ENCODE measurements at places on chromosomes 2 and 18. TPM values are rescaled to one million over a fixed set of nuclear protein-coding genes. Genes with fewer than 3 reads are reported as not detected.
A peak's percentile ranks its signal among the peaks of the same experiment; 100 is the strongest.

Gene MAL
- polyA plus RNA-seq: not detected

Gene EFHD1
- polyA plus RNA-seq: not detected

Gene HJURP
- polyA plus RNA-seq: not detected

Gene KRCC1
- 35.8 TPM for polyA plus RNA-seq

Gene CARF
- 10.9 TPM for polyA plus RNA-seq

Gene CAPN14
- polyA plus RNA-seq: not detected

Gene CRYBA2
- polyA plus RNA-seq: not detected

Gene TMEM247
- not detected for polyA plus RNA-seq

Gene TTN
- polyA plus RNA-seq: 10.1 TPM

Gene ZNF396
- polyA plus RNA-seq: 0.90 TPM

Gene FOXI3
- not detected for polyA plus RNA-seq

Gene UNC80
- not detected for polyA plus RNA-seq

Gene PROM2
- polyA plus RNA-seq: not detected

- no peak overlapping the region for H3K4me3 ChIP-seq
- no peak overlapping the region for H3K27ac ChIP-seq
- peaks cover 12% of the 10 kb centered on the region for H3K27me3 ChIP-seq
- no peak for DNase-seq
Observed at GRCh38 chr2:221153226-221153625, 418.9 kb downstream of the EPHA4 start.

DNA sequence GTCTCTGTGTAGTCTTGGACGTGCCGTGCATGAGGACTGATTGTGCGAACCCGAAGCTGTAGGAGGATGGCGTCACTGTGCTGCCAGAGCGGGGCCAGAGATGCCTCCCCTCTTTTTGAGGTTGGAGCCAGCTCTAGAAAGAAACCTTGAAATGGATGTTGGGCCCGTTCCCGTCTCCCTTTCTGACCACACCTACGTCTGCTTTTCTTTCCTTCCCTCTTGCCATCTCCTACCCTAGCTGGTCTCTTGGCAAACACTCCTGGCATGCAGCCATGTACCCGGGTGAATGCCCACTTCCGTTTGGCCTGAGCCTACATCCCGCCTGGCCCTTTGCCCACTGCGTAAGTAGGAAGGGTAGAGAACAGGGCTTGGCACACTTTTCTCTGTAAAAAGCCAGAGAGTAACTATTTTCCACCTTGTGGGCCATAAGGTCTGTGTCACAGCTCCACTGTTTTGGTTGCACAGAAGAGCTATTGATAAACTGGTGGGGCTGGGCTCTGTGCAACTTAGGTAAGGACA, 37.4 kb downstream of the SH3BP4 start:
- peaks cover 4% of the 10 kb centered on the region for H3K27me3 ChIP-seq

DNA sequence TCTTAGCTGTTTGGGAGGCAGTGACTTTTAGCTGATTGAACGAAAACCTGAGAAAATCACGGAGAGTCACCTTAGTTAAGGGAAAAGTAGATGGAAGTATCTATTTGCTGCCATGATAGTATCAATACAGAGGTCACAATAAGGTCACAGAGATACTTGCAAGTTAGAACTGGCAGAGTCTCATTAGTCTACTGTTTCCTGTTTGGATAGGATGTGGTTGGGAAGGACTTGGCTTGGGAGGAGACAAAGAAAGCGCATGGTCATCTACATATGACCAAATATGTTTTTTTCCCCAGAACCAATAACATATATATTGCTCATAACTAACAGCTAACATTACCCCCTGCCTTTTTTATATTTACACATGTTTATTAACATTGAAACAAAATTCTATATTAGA, 78.4 kb upstream of the AQP4 start:
- H3K4me1 ChIP-seq: no peaks in the 10 kb centered on the region
- H3K4me3 ChIP-seq: no peak overlapping the region
- no peaks in the 10 kb centered on the region for H3K27me3 ChIP-seq
- DNase-seq: no peak
- no peaks in the 10 kb centered on the region for H3K36me3 ChIP-seq

DNA sequence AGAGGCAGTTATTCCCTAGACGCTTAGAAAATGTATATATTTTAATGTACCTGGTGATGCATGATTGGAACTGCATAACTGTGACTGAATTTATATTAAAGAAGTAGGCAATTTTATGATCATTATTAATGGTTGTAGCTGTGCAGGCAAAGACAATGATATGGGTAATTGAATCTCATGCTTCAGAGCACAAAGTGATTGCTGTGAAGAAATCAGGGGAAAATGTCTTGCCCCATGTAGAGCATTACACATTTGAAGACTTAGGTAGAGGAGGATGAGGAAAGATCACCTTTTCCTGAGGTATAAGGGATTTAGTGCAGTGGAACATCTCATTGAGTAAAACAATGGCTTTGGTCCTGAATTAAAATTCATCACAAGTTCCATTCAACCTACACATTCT, 246.8 kb upstream of the DCC start:
- H3K36me3 ChIP-seq: no peaks in the 10 kb centered on the region
- DNase-seq: no peak
- no peaks in the 10 kb centered on the region for H3K27me3 ChIP-seq

DNA sequence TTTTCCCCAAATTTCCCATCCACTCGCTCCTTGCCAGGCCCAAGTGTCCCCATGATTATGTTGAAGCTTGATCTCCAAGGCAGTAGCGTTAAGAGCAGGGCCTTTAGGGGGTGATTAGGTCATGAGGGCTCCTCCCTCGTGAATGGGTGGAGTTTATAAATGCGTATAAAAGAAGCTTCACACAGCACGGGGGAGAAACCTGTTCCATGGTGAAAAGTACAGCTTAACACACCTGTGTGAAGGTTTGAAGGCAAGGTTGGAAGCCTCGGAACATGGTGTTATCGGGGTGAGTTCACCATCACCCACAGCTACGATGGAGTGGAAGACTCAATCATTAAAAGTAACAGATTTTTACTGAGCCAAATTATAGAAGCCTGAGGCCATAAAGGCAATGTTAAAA, 137.4 kb upstream of the ALKAL2 start:
- H3K4me3 ChIP-seq: no peak overlapping the region
- H3K4me1 ChIP-seq: peaks cover 25% of the 10 kb centered on the region
- H3K36me3 ChIP-seq: no peaks in the 10 kb centered on the region
- DNase-seq: no peak
- H3K27ac ChIP-seq: no peak overlapping the region
- no peaks in the 10 kb centered on the region for H3K27me3 ChIP-seq

DNA sequence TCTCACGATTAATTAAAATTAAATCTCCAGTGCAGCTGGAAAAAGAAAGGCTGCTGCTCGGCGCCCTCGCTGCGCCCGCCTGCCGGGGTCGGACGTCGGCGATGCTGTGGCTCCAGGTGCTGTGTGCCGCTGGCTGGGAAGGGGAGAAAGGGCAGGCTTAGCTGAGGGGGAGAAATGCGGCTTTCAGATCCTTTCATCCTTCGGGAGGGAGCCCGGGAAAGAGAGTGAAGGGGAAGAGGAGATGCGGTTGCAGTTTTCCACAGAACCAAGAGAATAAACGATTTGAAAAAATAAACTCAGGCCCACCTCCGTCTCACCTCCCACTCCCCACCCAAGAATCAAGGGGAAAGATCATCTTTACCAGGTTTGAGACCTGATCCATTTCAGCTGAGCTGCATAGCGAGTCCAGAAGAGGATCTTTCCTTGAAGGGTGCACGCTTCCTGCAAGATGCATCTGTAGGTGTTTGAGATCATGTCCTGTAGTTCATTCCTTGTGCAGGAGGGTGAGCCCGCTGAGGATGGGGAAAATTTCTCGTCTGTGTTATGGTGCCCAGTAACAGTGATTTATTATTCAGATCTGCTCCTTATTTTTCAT, 495 bp downstream of the TMEM169 start:
- peak overlapping the region; percentile 97 for H3K4me3 ChIP-seq
- DNase-seq: no peak
- H3K4me1 ChIP-seq: peaks cover 57% of the 10 kb centered on the region
- H3K27ac ChIP-seq: peak overlapping the region; percentile 89
- no peaks in the 10 kb centered on the region for H3K27me3 ChIP-seq
- H3K36me3 ChIP-seq: no peaks in the 10 kb centered on the region

GRCh38 chr2:160582081-160582480, 88.5 kb upstream of the RBMS1 start:
- DNase-seq: no peak
- no peak overlapping the region for H3K27ac ChIP-seq
- no peaks in the 10 kb centered on the region for H3K4me1 ChIP-seq
- H3K36me3 ChIP-seq: no peaks in the 10 kb centered on the region
- H3K4me3 ChIP-seq: no peak overlapping the region
- H3K27me3 ChIP-seq: no peaks in the 10 kb centered on the region

GRCh38 chr2:136126021-136126420, 8.1 kb upstream of the CXCR4 start:
- H3K4me1 ChIP-seq: peaks cover 92% of the 10 kb centered on the region
- H3K36me3 ChIP-seq: no peaks in the 10 kb centered on the region
- H3K4me3 ChIP-seq: peak overlapping the region; percentile 86
- no peaks in the 10 kb centered on the region for H3K27me3 ChIP-seq

DNA sequence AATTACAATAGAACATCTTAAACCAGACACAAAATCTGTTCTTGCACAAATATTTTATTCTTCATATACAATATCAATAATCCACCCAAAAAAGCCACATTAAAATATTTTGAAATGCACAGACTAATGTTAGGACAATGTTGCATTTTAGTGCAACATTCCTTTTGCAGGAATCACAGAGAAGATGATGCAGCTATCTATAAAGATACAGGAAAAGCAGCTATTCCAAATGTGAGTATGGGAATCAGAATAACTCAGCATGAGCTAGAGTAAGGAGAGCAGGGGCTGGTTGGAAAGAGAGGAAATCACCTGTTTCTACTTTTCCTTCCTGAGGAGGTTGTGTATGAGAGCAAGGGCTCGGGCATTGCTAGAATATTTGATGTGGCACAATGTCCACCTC, 4.8 kb downstream of the C2orf66 start:
- H3K4me3 ChIP-seq: no peak overlapping the region
- peaks cover 6% of the 10 kb centered on the region for H3K4me1 ChIP-seq
- no peaks in the 10 kb centered on the region for H3K36me3 ChIP-seq
- peaks cover 28% of the 10 kb centered on the region for H3K27me3 ChIP-seq
- no peak for DNase-seq
- H3K27ac ChIP-seq: no peak overlapping the region

GRCh38 chr2:26982102-26982742, 11.8 kb downstream of the MAPRE3 start:
- DNase-seq: no peak
- peaks cover 33% of the 10 kb centered on the region for H3K27me3 ChIP-seq
- no peaks in the 10 kb centered on the region for H3K4me1 ChIP-seq

DNA sequence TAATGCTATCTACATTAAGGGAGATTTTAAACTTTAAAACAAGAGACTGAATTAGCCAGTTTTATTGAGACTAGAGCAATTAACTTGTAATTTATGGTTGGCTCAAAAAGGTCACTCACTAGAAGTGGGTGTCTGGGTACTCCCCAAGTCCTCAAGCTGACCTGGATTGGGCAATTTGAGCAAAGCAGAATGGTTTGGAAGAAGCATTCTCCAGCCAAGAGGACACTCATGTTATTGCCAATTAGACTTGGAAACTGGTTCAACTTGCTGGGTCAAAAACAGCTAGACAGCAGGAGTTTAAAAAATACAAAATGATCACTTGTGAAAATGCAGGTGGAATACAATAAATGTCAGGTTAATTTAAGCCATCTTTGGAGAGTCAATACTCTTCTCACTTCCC, 29.5 kb upstream of the MYO1B start:
- peaks cover 6% of the 10 kb centered on the region for H3K36me3 ChIP-seq
- no peak for DNase-seq
- peaks cover 8% of the 10 kb centered on the region for H3K4me1 ChIP-seq
- peaks cover 7% of the 10 kb centered on the region for H3K27me3 ChIP-seq
- H3K27ac ChIP-seq: no peak overlapping the region

GRCh38 chr2:222572264-222572721, 83.6 kb downstream of the FARSB start:
- peaks cover 24% of the 10 kb centered on the region for H3K36me3 ChIP-seq
- no peak overlapping the region for H3K4me3 ChIP-seq
- H3K27ac ChIP-seq: peak overlapping the region; percentile 4

DNA sequence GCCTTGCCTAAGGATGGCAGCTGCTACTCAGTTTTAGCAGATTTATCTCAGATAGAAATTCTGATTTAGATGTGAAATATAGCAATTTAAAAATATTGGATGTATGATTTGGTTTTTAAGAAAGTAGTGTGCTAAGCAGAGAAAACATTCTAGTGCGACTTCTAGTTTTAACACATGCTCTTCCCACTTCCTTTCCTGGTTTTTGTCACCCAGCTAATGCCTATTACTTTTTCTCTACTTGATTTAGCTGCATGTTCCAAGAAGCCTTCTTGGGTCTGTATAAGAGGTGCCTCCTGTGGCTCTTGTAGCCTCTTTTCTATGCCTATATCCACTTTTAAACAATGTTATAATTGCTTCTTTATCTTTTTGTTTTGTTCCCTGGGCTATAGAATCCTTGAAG, 53.0 kb downstream of the GPD2 start:
- peaks cover 15% of the 10 kb centered on the region for H3K4me1 ChIP-seq
- H3K4me3 ChIP-seq: no peak overlapping the region
- no peak for DNase-seq
- H3K27me3 ChIP-seq: no peaks in the 10 kb centered on the region

GRCh38 chr2:227781841-227782240, 31.8 kb upstream of the CCL20 start:
- no peak overlapping the region for H3K27ac ChIP-seq
- no peaks in the 10 kb centered on the region for H3K36me3 ChIP-seq
- no peak for DNase-seq

DNA sequence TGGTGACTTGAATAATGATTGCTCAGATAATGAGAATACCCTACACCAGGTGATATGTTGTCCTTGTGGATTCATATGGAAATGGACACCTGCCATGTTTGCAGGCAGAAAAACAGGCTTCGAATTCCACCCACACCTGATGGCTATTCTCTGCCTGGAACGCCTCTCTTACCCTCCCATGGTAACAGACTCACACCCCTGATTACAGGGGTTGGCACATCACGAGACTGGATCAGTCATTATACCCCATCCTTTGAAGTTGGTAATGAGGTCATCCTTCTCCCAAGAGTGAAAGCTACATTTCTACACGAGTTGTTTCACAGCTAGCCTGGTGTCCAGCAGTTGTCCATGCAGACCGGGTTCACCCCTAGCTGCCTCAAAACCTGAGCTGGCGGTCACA, 71.4 kb upstream of the MBOAT2 start:
- peaks cover 16% of the 10 kb centered on the region for H3K27me3 ChIP-seq
- H3K4me3 ChIP-seq: no peak overlapping the region
- H3K4me1 ChIP-seq: no peaks in the 10 kb centered on the region
- H3K27ac ChIP-seq: no peak overlapping the region

DNA sequence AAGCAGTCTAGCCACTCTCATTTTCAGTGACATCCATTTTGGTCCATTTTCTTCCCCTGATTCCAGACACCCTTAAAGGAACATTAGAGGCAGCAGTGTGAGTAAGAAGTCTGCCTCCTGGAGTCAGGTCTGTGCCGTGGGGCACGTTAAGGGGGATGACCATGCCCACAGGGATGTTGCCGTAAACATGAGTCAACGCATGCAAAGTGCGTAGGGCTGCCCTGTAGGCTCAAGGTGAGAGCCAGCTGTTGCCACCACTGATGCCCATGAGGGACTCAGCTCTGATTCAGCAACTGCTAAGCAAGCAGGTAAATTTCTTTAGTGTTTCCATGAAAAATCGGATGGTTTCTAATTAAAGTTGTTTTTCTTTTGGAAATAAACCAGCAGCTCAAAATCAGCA, 61.4 kb upstream of the TFCP2L1 start:
- no peaks in the 10 kb centered on the region for H3K27me3 ChIP-seq
- peaks cover 26% of the 10 kb centered on the region for H3K36me3 ChIP-seq

All from naive B cell (primary cell).